Stimulated activated CD4-positive, alpha-beta T cell treated with anti-CD3 and anti-CD28 coated beads, Interleukin-1b, Interleukin-23, amount 100 ng/mL, for 1 hour (primary cell): ENCODE measurements at places on chromosomes 16 and 17.

DNA sequence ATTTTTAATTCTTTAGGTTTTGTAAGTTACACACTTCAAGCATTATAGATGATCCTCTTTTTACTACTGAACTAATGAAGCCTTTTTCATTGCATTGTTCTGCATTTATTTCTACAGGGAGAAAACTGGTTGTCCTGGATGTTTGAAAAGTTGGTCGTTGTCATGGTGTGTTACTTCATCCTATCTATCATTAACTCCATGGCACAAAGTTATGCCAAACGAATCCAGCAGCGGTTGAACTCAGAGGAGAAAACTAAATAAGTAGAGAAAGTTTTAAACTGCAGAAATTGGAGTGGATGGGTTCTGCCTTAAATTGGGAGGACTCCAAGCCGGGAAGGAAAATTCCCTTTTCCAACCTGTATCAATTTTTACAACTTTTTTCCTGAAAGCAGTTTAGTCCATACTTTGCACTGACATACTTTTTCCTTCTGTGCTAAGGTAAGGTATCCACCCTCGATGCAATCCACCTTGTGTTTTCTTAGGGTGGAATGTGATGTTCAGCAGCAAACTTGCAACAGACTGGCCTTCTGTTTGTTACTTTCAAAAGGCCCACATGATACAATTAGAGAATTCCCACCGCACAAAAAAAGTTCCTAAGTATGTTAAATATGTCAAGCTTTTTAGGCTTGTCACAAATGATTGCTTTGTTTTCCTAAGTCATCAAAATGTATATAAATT is 53.0 kb downstream of the TUBD1 start:
- DNase-seq: no peak

DNA sequence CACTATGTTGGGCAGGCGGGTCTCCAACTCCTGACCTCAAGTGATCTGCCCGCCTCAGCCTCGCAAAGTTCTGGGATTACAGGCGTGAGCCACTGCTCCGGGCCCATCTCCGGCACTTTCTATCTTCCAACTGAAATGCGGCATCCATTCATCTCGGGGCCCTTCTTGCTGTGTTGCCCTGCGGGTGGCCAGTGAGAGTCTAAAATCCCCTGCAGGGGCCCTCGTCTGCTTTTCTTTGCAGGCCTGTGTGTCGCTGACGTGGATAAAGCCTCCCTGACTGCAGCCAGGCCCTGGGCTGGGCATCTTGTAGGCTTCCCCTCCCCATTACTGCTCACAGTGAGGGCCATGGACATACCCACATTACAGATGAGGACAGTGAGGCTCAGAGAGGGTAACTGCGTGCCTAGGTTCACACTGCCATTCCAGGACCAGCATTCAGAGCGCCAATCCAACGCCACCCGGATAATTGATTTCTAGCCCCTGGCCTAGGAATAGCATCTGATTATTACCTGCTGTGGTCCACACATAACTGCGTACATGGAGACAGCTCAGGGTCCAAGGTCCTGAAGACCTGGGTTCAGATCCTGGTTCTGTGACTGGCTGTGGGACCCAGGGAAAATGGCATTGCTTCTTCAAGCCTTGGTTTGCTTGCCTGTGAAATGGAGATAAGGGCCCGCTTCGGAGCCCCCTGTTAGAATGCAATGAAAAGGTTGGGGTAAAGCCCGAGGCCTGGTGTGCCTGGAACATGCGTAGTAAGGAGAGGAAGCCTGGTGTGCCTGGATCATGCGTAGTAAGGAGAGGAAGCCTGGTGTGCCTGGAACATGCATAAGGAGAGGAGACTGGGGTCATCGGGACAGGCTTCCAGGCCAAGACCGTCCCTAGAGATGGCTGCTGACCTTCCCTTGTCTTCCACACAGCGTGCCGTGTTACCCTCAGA is 25.0 kb downstream of the CRISPLD2 start:
- no peak for DNase-seq

GRCh38 chr17:77456271-77456950 is 315.6 kb downstream of the SEC14L1 start:
- DNase-seq: no peak

DNA sequence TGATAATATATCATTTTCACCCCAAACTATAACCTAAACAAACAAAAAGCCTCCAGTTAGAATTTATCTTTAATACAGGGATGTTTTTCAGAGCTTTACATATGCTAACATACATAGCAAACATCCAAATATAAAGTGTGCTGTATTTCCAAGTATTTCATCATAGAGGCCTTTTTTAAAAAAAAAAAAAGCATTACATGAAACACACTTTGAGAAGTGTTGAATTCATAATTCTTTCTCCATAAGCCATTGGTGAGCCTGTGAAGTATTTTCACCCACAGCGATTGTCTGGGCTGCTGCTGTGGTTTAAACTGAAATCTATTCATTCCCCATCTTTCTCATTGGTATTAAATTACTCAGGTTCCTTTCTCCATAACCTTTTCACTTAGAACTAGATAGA is 503.4 kb upstream of the CDH8 start:
- no peak for DNase-seq

DNA sequence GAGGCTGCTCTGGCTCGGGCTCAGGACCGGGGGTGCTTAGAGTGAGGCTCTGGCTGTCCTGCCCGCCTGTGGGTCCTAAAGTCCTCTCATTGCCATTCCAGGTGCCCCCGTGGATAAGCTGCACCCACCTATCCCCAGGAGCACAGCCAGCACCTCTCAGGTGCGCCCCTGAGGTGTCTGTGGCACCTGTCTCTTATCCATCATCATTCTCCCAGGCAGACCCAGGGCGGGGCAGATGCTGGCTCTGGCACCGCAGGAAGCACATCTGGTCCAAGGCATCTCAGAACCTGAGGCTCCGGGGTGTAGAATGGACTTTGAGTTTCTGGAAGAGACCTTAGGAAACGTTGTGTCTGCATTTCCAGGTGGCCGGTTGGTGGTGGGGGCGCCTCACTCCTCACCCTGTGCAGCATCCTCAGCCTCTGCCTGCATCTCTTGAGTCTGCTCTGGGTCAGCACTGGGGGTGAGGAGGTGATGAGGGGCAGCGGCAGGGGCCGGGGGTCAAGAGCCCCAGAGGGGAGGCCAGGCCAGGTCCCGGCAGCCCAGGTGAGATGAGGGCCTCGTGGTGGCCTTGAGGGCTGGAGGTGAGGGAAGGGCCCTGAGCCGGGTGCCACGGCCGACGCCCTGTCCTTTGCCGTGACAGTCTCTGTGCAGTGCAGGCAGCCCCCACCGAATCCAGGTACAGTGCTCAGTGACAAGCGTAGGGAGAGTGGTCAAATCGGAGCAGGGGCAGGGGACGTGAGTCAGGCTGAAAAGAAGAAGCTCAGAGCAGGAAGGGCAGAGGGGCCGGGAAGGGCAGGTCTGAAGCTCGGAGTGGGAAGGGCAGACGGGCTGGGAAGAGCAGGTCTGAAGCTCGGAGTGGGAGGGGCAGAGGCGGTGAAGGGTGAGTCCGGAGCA is 173.5 kb downstream of the NPIPB11 start:
- no peak for DNase-seq

- DNase-seq: no peak
Measured at GRCh38 chr17:55446581-55447205, 25.1 kb upstream of the MMD start.

DNA sequence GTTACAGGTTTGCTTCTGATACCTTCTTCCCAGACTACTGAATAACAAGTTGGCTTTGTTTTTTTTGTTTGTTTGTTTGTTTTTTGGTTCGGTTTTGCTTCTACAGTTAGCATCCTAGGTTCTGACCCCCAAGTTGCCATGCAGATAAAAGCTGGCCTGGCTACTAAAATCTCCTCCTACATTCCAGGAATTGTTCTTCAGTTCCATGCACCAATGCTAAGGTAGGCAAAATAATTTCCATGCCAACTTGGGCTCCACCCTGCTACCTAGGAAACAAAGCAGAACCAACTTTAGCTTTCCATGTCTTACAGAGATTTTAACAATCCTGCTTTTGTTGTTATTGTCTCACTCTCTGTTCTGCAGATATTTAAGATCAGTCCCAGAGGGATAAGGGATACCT is 495.5 kb upstream of the SOX9 start:
- DNase-seq: no peak

GRCh38 chr17:12734926-12735325 is 54.4 kb upstream of the ARHGAP44 start:
- no peak for DNase-seq

DNA sequence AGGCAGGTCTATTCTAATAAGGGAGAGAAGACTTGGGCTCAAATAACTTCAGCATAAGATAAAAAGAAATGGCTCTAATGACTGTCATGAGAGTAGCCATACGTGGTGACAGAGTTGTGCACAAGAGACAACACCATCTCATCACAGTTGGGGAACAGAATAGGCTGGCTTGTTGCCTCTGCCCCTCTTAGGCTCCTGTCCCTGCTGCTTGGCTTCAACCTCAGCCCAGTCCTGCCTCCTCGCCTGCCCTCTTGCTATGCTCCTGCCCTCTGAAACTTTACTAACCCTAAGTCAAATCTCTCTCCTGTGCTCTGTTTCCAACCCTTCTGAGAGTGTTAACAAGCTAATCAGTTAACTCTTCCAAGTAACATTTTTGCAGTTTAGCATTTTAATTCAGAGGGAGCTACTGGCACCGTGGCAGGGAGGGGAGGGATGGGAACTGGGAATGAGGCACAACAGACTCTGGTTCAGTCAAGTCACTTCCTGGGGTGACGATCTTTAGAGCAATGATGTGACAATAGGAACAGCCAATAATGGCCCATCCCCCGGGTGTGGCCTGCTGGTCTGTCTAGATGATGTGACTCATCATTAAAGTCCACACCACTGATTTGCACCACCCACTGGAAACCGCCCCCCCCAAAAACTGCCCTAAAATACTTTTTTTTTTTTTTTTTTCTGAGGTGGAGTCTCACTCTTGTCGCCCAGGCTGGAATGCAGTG is 35.5 kb downstream of the DNAH17 start:
- DNase-seq: no peak
